ENCODE measurements at places on chromosomes 5 and 9.

DNA sequence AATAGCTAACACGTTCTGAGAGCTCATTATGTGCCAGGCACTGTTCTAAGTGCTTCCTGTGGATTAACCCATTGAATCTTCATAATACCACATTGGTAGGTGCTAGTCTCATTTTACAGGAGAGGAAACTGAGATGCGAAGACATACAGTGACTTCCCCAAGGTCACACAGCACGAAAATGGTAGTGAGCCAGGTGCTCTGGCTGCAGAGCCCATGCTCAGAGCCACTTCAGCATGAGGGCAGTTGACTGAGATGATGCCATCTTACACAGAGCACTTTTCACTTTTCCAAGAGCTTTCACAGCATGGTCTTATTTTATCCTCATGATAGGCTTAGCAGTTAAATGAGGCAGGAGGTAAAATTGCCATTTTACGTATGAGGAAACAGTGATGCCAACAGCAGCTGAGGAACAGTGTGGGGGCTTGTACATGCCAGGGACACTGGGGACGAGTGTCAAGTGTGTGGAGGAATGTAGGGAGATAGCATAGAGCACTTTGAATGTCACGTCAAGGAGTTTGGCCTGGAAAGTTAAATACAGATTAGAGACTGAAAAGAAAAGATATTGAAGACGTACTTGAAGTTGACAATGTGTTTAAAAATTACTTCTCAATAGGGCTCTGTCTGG is 180.0 kb downstream of the KIF4B start:
- DNase-seq: no peak

DNA sequence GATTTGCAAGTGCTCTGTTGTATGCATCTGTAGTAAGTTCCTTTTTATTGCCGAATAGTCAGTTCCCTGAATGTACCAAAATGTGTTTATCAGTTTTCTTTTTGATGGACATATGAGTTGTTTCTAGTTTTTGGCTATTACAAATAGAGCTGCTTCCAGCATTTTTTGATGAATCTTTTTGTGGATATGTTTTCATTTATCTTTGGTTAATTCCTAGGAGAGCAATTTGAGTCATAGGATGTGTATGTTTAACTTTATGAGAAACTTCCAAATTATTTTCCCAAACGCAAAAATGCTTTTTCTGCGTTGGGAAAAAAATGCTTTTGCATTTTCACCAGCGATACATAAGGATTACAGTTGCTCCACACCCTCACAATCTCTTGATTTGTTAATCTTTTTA is 287.7 kb downstream of the FER start:
- no peak for DNase-seq

GRCh38 chr9:135384226-135384625 is 95.4 kb upstream of the PPP1R26 start:
- no peak for DNase-seq

DNA sequence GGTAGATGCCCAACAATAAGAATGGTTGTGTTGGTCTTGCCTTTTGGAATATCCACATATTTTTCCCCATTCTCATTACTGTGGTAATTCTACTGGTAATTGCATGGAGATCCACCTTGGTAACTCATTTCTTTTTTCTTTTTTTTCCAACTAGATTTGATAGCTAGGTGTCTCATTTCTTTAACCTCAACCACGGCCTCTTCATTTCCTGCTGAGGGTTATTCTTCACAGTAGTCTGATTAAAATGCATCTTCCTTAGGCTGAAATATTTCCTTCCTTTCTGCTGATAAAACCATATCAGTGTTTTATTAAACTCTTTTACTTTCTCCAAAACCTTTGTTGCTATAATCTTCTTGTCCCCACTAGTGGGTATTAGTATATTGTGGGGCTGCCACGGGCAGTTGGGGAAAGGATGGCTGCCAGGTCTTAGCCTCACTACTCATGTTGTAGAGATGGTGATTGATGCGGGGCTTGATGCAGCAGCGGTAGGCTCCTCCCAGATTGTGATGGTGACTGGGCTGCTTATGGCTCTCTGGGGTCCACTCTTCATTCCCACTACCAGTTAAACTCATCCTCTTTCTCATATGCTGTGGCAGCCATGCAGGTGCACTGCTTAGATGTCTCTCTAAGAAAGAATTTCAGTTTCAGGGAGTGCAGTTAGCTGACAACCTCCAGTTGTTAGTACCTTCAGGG is 35.9 kb downstream of the KIF2A start:
- no peak for DNase-seq

GRCh38 chr5:148911386-148911785 is 85.0 kb downstream of the ADRB2 start:
- no peak for DNase-seq

GRCh38 chr9:78023003-78023741 is 8.4 kb downstream of the GNAQ start:
- no peak for DNase-seq

GRCh38 chr5:159414021-159414420 is 83.7 kb upstream of the IL12B start:
- no peak for DNase-seq

DNA sequence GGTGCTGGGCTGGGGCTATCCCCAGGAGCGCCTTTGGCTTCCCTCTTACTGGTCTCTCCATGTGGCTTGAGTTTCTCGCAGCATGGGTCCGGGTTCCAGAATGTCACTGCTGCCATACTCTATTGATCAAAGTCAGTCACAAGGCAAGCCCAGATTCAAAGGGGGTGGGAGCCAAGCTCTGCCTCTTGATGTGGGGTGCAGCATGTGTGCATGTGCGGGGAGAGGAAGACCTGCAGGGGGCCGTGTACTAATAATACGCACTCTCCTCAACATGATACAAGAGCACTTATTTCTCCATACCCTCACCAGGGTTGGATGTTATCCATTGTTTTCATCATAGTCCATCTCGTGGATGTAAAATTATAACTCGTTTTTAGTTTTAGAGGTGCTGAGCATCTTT is 81.2 kb downstream of the NDFIP1 start:
- DNase-seq: no peak

DNA sequence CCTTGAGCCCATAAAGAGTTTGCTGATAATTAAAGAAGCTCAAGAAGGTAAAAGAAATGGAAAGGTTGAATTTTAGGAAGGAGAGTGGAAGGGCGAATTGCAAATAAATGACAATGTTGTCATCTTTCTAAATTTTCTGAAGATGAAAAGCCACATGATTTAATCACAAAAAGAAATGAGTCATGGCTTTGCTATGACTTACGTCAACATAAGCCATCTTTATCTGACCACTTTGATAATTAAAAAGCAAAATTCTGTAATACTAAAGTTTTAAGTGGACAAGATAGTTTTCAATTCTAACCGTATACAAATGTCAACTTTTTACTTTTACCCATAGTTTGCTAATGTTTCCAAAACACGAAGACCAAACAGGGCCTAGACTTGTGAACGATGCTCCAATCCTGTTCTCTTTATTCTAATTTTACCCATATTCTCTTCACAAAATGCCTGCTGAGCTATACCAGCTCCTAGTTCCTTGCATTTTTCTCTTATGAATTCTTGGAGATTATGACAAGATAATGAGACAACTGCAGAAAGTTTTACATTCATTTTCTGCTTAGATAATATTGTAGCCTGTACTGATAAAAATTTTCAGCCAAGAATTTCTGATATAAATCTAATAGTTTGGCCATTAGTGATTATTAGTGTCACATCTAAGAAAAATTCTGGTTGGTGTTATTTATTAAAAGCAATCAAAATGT is 21.8 kb upstream of the PRUNE2 start:
- DNase-seq: no peak

GRCh38 chr5:169299663-169300467 is 1.1 kb downstream of the SLIT3 start:
- DNase-seq: no peak

- no peak for DNase-seq
Measured at GRCh38 chr5:146173597-146173996, 8.9 kb downstream of the LARS1 start.

GRCh38 chr5:157443041-157443549 is 16.9 kb upstream of the NIPAL4 start:
- DNase-seq: no peak

DNA sequence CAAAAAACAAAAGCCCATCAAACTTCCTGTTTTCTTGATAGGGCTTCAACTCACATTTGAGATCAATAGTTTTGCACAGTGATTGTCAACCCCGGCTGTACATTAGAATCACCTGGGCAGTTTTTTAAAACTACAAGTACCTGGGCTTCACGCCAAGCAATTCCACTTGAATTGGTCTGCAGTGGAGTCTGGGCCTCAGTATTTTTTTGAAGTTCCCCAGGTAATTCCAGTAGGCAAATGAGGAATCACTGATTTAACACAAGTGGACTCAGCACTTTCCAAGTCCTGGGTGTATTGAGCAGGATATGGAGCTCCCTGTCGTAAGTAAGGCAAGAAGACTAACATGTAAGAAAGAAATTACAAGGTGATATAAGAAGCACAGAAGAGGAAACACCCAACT is 14.8 kb upstream of the SMIM15 start:
- DNase-seq: no peak

GRCh38 chr9:97983589-97984187 is 547 bp downstream of the ANP32B start:
- peak; percentile 33 for DNase-seq

GRCh38 chr5:106290841-106291240 is 1379.9 kb downstream of the EFNA5 start:
- DNase-seq: no peak

- DNase-seq: no peak
Measured at GRCh38 chr9:72130321-72130720, 18.9 kb upstream of the GDA start.

DNA sequence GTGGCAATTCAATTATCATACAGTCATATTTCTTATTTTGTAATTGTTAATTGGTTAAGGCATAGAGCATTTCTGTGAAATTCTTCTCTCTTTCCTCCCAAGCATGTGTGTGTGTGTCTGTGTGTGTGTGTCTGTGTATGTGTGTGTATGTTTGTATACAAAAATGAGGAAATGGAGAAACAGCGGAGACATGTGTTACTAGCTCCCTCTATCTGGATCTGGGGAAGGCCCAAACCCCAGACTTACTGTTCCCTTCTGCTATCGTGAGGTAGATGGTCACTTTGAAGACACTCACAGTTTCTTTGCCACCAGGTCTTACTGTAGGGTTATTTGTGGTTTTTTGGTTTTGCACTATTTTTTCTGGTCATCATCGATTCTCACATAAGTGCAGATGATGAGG is 11.4 kb upstream of the C5orf63 start:
- no peak for DNase-seq

GRCh38 chr9:13900449-13900848 is 413.5 kb downstream of the NFIB start:
- no peak for DNase-seq

GRCh38 chr5:36826694-36827093 is 49.9 kb upstream of the NIPBL start:
- DNase-seq: no peak

DNA sequence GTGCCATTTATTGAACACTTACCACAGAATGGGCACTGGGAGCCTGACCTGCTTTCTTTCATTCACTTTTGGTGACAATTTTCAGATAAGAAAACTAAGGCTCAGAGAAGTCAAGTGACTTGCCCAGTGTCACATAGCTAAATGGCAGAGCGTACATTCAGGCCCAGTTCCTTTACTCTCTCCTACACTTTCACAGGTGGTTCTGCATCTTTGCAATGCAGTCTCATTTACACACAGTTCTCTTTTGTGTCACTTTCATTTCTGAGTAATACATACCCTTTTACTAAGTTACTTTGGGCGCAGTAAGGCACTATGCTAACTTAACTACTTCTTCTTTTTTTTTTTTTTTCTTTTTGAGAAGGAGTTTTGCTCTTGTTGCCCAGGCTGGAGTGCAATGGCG is 8.3 kb downstream of the NFIL3 start:
- no peak for DNase-seq

GRCh38 chr5:76958991-76959767 is 6.3 kb downstream of the CRHBP start:
- no peak for DNase-seq

- DNase-seq: no peak
Measured at GRCh38 chr5:146474065-146474464, 26.9 kb downstream of the TCERG1 start.

- DNase-seq: no peak
Measured at GRCh38 chr5:62627121-62627520, 48.5 kb downstream of the LRRC70 start.

DNA sequence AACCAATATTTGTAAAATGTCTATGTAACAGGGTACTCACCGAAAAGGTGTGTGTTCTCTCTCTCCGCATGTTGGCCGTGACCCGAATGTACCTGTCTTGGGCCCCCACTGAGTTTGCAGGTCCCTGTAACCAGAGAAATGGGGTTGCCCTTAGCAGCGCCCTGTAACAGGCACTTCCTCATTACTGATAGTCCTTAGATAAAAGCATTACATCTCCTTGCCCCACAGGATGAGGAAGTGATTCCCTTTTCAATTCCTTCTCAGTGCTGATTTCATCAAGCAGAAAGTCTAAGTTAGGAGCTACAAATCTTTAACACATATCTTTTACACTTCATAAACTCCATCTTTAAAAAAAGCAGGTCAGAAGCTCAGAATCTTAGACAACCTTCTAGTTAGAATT is 15.2 kb upstream of the HMHB1 start:
- DNase-seq: no peak

DNA sequence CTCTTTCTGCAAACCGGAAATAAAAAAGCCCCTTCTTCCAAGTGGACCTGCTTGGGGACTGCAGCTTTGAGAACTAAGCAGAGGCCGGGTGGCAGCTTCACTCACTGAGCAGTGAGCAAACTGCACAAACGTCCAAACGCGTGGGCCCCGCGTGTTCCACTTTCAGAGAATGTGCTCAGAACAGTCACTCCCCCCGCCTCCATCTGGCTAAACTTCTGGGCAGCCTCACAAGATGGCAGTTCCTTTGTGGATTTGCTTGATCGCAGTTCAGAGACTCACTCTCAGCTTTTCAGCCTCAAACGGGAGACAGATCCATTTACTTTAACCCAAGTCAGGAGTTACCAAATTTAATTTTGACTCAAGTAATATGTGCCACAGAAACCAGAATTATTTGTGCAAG is 216.6 kb downstream of the TLE1 start:
- no peak for DNase-seq

GRCh38 chr5:56516035-56516434 is 282.9 kb upstream of the ANKRD55 start:
- DNase-seq: no peak

DNA sequence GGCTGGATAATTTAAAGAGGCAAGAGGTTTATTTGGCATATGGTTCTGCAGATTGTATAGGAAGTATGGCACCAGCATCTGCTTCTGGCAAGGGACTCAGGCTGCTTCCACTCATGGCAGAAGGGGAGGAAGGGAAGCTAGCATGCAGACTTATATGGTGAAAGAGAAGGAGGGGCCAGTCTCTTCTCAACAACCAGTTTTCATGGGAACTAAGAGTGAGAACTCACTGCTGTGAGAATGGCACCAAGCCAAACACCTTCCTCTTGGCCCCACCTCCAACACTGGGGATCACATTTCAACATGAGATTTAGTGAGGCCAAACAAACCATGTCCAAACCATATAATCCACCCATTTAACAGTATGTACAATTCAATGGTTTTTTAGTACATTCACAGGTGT is 113.3 kb upstream of the SHB start:
- no peak for DNase-seq
